ENCODE measurements at places on chromosomes 12 and 14.

- DNase-seq = no peak
Measured at GRCh38 chr14:103657471-103657870, 28.5 kb downstream of the KLC1 start.

DNA sequence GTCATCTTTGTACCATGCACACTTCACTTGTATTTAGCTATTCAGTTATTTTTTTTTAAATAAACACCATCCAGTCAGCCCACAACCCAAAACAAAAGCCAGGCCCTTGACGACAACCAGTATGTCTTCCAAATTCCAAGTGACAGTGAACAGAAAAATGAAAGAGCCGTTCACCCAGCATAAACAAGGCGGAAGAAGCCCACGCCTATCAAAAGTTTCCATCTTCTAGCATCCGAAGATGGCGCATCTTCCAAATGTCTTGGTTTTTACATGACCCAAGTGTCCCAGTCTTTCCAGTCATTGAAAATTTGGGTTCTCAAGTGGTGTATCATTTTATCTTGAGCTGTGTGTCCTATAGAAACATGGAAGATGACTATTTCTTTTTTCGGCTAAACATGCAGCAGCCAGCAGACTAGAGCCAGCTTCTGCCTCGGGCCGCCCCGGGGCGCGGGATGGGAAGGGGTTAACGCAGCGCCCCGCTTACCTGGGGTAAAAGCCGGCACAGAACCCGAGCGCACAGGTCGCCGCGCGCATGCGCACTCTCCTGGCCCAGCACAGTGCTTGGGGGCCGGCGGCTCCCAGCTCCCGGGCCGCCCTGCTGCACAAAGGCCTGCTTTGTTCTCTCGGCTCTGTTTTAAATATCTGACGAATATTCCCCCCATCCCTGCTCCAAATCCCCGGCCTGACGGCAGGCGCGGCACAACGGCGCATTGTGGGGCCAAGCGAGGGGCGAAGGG lies 164.8 kb downstream of the ZFP36L1 start:
- peak; percentile 74 for DNase-seq

- no peak for DNase-seq
Measured at GRCh38 chr12:47964106-47964728, 821 bp downstream of the TMEM106C start.

GRCh38 chr14:87306409-87307168 lies 686.4 kb downstream of the GALC start:
- DNase-seq = no peak

- DNase-seq = no peak
Measured at GRCh38 chr14:102873131-102873530, 49.3 kb upstream of the AMN start.

- no peak for DNase-seq
Measured at GRCh38 chr14:54881235-54881760, 21.3 kb downstream of the GCH1 start.

- DNase-seq = no peak
Measured at GRCh38 chr14:104252256-104253215, 114.1 kb downstream of the KIF26A start.

GRCh38 chr12:94684416-94685142 lies 34.2 kb upstream of the TMCC3 start:
- DNase-seq = no peak

DNA sequence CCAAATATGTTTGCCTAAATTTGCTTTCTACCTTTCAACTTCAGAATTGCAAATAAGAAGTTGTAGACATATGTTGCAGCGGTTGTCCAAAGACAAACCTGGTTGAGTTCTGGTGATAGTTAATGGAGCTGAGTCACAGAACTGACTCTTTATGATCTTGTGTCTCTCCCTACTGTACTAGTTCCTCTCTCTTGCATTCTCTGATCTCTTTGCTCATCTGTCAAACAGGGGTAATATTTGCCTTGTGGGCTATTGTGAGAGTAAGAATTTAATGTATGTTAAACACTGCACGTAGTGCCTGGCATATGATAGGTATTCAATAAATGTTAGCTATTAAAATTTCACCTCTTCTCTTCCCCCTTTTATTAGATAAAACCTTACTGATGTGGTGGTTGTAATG lies 283.5 kb upstream of the RGS6 start:
- DNase-seq = no peak

DNA sequence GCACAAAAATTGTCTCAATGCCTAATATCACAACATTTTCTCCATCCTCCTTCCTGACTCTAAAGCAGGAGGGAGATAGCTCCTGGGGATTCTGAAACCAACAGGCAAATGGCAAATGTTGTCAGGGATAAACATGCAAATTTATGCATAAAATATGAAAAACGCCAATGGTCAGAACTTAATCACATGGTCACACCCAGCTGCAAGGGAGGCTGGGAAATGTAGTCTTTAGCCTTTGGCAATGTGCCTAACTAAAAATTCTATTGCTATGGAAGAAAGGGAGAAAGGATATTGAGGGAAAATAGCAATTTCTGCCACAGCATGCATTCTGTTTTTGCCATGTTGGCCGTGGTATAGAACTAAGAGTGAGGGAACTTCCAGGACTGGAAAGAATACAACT lies 11.7 kb upstream of the OASL start:
- no peak for DNase-seq

DNA sequence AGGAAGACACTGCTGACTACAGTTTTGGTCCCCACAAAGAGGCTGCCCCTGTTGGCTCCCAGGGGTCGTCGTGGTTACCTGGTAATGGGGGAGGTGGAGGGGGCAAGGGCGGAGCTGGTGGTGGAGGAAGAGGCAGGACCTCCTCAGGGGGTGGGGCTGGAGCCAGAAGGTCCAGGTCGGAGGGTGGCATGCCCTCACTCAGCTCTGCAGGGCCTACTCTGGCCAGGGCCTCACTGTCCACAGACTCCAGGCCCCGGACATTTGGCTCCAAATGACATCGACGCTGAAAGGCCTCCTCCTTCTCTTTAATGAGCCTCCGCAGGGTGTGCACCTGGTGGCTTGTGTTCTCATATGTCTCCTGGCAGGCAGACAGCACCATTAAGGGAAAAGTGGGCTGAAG lies 28.5 kb downstream of the PRPF40B start:
- DNase-seq = no peak

GRCh38 chr14:25552826-25553225 lies 502.9 kb upstream of the STXBP6 start:
- DNase-seq = no peak

GRCh38 chr12:54786081-54786480 lies 68.2 kb upstream of the MUCL1 start:
- no peak for DNase-seq
